ENCODE measurements at places on chromosomes 1 and 21. TPM values are rescaled to one million over a fixed set of nuclear protein-coding genes. Genes with fewer than 3 reads are reported as not detected.

DNA sequence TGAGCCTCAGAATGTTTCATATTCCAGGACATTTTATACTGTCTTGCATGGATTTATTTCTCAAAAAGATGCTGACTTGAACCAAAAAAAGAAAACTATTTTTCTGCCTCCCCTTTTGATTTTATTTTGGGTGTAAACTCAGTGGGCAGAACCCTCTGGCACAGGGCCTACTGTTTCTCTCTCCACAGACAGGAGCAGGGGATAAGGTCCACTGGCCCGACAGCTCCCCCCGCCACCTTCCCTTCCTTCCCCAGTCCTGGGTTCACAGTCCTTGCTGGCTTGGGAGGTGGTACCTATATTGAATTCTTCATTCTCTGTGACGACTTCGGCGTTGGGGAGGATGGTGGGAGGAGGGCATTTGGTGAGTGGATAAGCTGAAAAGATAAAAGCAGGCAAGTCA is 114.3 kb downstream of the ZSCAN20 start:
- DNase-seq: no peak

DNA sequence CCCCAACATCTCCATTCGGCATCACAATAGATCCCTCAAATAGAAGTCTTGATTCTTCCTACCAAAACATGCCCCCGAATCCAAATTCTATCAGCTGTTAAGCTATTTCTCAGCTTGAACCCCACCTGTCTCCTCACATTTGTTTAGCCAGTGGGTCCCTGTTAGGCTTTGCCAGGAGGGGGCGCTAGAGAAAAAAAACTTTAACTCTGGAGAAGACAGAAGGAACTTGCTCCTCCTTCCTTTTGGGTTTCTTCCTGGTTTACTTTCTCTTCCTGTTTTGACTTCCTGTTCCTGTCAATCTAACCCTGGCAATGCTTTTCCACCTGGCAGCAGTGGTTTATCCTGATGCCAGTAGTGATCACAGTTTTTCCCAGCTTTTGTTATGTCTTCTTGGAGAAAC is 95.6 kb upstream of the KCNK1 start:
- no peak for DNase-seq

MIXL1 gene
- 0.09 TPM for polyA plus RNA-seq

DNA sequence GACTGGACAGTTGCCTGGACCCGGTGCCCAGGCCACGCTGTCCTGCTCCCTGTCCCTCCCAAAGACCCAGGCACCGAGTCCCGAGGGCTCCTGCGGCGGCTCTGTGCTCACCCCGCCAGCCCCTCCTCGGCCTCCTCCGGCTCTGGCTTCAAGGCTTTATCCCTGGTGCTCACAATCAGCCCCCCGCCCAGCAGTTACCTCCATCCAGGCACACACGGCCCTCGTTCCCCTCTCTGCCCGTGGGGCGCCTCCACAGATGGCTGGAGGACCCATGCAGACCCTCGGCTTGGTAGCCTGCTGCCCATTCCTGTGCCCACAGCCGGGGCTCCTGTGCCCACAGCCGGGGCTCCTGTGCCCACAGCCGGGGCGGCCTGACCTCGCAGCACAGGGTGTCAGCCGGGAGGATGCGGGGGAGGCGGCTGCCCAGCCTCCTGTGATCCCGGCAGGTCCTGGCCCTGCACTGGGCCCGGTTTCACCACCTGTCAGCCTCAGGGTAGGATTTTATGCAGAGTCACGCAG is 52.3 kb upstream of the COL18A1 start:
- no peak for DNase-seq

DNA sequence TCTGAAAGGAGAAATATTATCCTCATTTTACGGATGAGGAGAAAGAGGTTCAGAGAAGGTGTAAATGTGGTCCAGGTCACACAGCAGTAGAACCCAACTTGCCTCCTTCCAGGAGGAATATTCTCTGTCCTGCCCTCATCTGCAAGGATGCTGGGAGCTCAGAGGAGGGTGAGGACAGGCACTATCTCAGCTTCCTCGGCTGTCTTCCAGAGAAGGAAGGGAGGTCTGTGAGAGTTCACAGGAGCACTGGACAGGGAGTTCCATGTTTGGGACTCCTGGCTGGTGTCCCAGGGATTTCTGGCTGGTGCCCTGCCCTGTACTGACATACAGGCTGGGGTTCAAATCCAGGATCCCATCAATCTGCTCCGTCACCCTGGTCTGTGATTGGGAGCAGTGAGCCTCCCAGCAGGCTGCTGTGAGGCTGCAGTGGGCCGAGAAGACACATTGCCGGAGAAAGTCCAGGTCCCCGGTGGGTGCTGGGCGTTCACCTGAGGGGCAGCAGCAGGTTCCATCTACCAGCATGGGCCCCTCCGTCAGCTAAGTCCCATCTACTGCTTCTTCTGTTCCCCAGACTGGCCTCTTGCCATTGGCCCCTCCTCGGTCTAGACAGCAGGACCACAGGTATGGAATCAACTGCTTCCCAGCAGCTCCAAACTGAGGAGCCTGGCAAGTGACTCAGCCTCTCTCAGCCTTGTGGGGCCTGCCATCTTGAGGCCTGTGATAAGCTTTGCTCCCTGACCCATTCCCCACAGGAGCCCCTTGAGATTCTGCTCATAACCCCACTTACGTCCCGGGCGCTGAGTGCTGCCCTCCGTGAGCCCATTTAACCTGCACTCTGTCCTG is 8.5 kb upstream of the BSND start:
- no peak for DNase-seq

- no peak for DNase-seq
Measured at GRCh38 chr1:230568676-230569075, 73.6 kb upstream of the COG2 start.

FABP3 gene
- 11.7 TPM for polyA plus RNA-seq

DNA sequence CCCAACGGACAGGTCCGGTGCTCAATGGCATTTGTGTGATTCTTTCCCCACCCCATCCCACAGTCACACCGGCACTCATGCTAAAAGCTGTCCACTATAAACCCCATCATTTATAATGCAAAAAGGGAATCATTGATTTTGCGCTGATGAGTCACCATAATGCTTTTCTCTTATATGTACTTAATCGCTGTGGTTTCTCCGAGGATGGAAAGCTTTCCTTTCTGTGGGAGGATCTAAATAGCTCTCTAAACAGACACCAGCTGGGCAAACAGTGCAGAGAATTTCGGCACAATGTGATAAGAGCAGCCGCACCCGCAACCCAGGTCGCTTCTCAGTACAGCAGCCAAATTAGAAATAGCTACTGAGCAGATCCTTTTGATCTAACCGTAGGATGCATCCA is 85.6 kb downstream of the SETD4 start:
- no peak for DNase-seq

DNA sequence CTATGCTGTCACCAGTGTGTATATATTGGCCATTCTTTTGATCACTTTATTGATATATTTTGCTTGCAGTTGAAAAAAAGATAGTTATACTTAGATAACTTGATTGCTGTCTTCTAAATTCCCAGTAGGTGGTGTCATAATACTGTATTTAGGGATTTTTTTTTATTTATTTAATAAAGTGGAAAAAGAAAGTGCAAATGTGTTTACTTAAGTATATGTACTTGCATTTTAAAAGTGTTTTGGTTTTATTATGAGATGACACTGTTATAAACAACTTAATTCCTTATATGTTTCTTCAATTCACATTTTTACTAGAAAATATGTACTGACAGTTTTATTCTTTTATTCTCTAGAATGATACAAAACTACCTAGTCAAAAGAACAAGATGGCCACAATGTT is 164.8 kb downstream of the USP25 start:
- no peak for DNase-seq

- DNase-seq: no peak
Measured at GRCh38 chr1:14413819-14414490, 184.5 kb upstream of the KAZN start.

DNA sequence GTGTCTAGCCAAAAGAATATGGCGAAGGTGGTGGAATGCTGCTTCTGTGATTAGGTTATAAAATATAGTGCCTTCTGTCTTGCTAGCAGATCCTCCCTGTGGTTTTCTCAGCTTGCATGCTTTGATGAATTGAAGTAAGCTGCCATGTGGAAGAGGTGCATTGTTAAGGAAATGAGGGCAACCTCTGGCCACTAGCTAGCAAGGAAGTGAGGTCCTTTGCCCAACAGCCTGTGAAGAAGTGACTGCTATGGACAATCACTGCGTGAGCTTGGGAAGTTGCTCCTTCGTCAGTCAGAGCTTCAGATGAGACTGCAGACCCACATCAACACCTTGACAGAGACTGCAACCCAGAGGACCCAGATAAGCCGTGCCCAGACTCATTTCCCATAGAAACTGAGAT is 109.4 kb downstream of the GIPC2 start:
- no peak for DNase-seq

- DNase-seq: no peak
Measured at GRCh38 chr1:30242722-30243457, 480.5 kb downstream of the MATN1 start.

DNA sequence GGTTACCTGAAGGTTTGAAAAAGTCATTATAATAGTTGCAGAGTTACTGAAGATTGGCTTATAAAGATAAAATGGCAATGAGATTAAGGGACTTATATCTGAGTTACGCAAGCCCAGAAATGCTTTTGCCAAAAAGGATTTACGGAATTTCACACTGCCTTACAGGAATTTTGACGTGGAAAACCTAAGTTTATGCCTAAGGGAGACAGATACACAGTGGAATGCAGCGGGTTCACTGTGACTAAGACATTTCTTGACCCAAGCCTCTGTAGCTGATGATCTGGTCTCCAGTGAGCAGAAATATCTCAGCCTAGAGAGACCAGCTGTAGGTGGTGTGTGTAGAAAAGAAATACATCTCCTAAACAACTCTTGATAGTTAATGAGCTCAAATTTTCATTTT is 10.1 kb upstream of the EXO1 start:
- peak; percentile 84 for DNase-seq

- DNase-seq: no peak
Measured at GRCh38 chr1:221663321-221663720, 78.6 kb downstream of the DUSP10 start.

GRCh38 chr1:7002728-7003127 is 217.5 kb downstream of the CAMTA1 start:
- no peak for DNase-seq

LAMC2 gene
- polyA plus RNA-seq: 0.96 TPM

SLC6A17 gene
- 1.6 TPM for polyA plus RNA-seq

PYHIN1 gene
- polyA plus RNA-seq: not detected

DNA sequence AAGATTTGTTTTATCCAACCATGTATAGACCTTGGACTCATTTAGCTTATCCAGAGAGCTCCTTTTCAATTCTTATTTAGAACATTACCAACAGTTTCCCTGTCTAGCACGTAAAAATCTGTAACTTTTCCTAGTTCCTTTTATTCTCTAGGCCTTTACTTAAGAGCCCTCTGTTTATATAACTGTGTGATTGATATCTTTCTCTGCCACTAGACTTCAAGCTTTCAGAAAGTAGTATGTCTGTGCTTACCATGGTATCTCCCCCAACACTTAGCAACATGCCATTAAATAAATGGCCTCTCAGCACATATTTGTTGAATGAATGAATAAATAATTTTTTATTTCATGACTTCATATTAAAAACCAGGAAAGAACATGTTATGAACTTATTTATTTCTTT is 209.4 kb downstream of the PTPRC start:
- DNase-seq: no peak

GRCh38 chr1:62433861-62434617 is 2.8 kb upstream of the USP1 start:
- DNase-seq: no peak

GJA9 gene
- polyA plus RNA-seq: 0.05 TPM

RIPPLY3 gene
- 0.22 TPM for polyA plus RNA-seq

GRCh38 chr1:57376041-57376440 is 47.8 kb downstream of the DAB1 start:
- no peak for DNase-seq

DNA sequence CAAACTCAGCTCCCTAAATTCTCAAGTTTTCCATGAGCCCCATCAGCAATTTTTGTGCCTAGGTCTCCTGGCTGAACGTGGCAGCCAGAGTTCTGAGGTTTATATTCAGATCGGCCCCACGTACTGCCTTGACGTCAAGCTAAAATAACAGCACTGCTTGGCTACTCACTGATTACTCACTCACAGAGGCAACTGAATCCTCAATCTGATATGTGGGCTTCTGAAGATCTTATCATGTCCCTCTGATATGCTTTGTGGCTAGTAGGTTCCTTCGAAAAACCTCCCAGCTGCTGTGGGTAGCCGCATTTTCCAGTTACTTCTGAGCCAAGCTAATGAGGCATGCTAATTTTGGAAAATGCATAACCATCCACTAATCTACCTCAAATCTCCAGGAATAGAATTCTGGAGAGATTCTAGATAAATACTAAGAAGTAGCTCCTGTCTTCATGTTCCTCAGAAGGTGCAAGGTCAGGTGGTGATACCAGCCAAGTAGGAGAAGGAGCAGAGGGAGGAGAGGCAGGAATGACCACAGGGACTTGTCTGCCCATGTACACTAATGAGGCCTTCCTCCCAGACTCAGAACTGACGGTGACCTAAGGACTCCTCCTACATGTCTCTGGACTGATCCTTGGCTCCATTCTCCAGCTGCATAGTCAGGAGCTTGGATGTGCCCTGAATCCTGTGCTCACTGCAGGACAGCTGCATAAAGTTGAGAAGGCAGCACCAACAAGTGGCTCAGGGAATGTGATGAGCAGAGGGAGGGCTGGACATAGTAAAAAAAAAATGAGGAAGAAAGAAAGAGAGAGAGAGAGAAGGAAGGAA is 263.7 kb downstream of the TNR start:
- no peak for DNase-seq

WDR64 gene
- 0.06 TPM for polyA plus RNA-seq

GRCh38 chr21:44089001-44089911 is 17.9 kb upstream of the PWP2 start:
- no peak for DNase-seq

CD48 gene
- not detected for polyA plus RNA-seq

MYOG gene
- polyA plus RNA-seq: not detected

- DNase-seq: peak; percentile 84
Measured at GRCh38 chr1:179016706-179017382, 8.8 kb upstream of the FAM20B start.

NBPF20 gene
- 1.4 TPM for polyA plus RNA-seq

- DNase-seq: no peak
Measured at GRCh38 chr1:181438013-181438412, 45.3 kb upstream of the CACNA1E start.

PGBD5 gene
- 0.07 TPM for polyA plus RNA-seq

DNA sequence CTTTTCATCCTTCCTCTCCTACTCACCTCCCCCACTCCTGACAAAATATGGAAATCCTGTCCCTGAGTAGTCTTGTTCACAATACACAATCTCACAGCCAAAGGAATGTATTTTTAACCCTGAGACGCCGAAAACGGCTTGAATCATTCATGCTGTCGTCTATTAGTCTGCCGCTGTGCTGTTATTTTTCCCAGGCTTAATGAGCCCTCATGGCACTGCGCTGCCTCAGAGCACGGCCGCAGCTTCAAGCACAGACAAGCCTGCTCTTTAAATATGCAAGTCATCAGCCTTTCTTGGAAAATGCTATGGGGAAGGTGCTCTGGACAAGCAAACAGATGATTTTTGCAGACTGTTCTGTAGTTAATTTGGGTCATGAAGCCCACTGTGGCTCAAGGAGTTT is 302.7 kb downstream of the DISC1 start:
- peak; percentile 41 for DNase-seq

- DNase-seq: no peak
Measured at GRCh38 chr1:167057241-167057688, 32.9 kb downstream of the GPA33 start.

All from BJ (cell line).